ENCODE measurements at places on chromosomes 7 and 10.

DNA sequence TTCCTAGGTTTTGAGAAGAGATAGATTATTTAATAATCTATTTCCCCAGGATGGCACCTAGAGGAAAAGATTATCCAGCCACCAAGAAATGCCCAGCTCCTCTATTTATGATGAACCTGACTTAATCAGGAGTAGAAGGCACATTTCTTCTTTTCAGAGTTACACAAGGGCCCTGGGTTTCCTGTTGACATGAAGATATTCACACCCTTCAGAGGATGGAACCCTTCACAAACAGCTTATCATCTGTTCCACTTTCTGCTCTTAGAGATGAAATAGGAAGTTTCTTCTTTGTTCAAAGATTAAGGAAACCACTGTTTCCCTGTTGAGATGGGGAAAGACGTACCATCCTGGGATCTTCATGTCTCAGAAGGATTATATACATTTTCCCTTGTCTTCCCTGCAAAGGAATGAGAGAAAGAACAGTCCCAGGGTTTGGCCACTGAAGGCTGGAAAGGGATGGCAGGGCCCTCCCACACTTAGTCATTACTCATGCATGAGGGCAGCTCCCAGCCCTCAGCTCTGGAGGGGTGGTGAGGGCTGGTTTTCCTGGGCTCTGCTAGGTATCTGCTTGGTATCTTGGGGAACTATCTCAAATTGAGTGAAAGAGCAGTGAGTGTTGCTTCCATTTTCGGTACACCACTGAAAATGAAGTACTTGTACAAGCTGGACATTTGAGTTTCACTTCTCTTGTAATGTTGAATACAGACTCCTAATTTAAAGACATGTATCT, 64.0 kb downstream of the MTPAP start:
- DNase-seq: no peak

DNA sequence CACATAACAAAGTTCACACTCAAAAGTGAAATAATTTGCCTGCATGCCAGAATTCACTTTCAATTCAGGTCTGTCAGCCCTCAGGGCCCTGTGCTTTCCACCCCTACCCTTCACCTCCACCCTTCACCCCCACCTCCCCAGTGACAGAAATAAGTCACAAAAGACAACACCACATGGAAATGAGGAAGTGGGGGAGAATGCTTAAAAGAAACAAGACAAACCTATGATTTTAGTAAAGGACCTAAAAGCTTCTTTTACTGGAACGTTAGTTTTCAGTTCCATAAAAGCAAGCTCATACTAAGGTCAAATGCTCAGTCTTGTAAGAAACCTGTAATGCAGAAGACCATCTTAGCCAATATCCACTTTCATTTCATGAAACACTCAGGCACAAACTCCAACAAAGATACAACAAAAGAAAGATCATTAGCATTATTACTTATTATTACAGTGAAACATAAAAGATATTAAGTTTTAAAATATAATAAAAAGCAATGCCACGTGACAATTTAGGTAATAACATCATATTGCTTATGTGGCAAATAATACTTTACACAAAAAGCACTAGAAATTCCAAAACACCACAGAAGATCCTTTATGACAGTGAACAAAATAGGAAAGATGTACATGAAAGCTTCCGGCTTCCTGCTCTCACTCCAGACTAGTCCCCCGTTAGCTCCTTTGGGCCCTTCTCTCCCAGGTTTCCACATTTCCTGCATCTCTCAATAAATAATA, 112.1 kb downstream of the LMBR1 start:
- DNase-seq: no peak

DNA sequence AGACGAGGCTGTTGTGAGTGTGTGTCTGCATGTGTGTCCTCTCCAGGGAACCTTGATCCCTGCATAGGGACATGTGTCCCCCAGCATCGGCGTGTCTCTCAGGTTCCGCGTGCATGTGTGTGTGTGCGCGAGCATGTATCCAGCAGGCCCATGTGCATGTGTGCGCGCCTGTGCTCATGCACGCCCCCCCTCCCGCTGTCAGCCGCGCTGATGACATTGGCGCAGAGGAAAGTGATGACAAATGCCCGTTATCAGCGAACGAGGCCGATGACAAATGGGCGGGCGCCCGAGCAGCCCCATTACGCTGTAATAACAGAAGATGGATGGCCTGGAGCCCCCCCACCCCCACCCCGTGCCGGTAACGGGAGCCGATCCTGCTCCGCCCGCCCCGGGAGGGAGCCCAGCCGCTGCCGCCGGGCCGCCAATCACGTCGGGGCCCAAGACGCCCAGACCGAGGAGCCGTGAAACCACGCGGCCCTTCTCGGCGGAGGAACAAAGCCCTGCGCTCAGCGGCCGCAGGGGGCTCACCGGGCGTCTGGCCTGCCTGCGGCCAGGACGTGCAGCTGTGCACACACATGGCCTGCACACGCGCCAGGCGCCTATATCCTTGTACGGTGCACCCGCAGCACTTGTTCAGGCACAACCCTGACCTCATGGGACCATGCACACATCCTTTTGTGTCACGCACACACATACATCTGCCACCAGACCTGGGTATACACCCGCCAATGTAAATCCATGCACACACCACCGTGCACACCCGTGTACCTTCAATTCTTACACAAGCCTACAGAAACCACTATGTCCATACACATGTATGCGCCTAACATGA, 21.5 kb downstream of the POLL start:
- DNase-seq: no peak

DNA sequence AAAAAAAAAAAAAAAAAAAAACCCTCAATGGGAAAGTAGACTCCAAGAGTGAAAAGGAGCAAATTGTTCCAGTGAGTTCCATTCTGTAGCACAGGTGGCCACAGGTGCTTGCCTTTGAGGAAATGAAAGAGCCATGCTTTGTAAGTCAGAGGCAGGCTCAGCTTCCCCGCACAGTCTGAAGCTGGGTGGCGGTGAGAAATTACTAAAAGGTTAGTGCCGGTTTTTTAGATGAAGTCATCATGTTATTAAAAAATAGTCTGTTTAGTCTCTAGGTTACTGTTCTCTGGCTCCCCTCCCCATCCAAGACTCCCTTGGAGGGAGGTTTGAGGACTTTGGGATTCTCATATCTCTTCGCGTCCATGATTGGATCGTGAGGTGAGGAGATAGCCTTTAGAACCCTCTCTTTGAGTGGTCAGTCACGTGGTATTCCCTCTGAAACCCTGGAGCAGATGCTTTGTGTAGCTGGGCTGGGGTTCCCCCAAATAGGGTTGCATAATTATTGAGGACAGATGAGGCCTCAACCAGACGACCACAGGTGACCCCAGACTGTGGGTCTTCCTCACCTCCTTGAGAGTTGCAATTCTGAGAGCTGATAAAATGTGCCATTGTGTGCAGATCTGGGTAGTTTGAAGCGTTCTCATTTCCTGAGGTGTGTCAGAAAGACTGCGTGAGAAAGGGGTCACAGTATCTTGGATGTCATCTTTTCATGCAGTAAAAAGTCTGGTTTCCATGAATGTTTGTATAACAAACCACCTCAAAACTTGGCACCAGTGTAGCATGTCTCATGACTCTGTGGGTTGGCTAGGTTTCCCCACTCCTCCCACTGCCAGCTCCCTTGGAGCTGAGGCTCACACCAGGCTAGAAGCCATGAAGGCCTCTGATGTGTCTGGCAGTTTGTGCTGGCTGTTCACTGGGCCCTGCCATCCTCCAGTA, 27.1 kb downstream of the OGDH start:
- DNase-seq: no peak

GRCh38 chr7:98107313-98107721, 655 bp downstream of the LMTK2 start:
- no peak for DNase-seq

- DNase-seq: no peak
These were observed 64.5 kb downstream of the MCMBP start for GRCh38 chr10:119807960-119808697.

- DNase-seq: no peak
These were observed 387.6 kb upstream of the NRP1 start for GRCh38 chr10:33722067-33722466.

DNA sequence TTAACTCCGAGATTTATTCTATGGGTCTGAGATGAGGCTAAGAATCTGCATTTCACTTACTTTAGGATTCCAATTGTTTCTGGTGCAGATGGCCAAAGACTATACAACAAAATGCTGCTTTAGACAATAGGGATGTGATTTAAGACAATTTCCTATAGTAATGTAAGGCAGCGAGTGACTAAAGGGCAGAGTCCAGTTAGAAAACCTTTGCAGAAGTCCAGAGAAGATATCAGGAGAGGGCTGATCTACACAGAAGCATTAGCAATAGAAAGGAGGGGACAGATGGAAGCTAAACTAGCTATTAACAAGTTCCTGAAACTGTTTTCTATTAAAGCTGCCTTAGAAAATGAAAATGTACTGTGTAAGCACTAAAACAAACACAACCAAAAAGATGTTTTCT, 398.9 kb downstream of the DGKB start:
- DNase-seq: no peak

DNA sequence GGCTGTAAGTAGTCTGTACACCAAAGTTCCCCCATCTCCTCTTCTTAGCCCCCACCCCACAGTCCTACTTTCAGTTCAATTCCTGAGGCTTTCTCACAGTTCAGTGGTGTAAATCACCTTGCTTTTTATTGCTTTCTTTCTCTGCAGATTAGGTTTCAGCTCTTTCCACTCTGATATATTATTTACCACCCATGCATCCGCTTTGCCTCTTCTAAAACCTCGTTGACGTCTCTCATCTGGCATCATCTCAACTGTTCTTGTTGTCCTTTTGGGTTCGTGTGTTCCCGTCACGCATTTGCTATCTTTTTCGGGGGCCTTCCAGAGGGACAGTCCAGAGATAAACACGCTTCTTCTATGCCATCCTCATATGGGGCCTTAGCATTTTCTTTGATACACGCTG, 597.9 kb upstream of the DPP6 start:
- DNase-seq: no peak

DNA sequence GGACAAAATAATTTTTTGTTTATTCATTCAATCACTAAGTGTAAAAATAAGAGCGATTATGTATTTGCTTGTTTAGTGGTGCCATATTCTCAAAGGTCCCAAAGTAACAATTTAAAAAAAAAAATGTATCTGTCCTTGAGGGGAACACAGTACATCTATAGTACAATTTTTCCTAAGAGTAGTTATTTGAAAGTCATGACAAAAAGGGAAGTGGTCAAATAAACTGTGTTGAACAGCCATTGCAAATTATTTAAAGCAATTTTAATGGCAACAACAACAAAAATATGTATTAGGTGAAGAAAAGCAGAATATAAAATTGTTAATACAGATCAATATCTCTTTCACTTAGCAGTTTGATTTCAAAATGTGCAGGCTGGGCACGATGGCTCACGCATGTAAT, 943.5 kb downstream of the CNTNAP2 start:
- no peak for DNase-seq

GRCh38 chr7:113230691-113231090, 112.3 kb upstream of the SMIM30 start:
- no peak for DNase-seq
